ENCODE measurements at places on chromosomes 6 and 20.

GRCh38 chr6:111761783-111762312 lies 111.4 kb downstream of the FYN start:
- DNase-seq, result peak; percentile 69

GRCh38 chr6:112150363-112150762 lies 63.0 kb downstream of the FAM229B start:
- no peak for DNase-seq

DNA sequence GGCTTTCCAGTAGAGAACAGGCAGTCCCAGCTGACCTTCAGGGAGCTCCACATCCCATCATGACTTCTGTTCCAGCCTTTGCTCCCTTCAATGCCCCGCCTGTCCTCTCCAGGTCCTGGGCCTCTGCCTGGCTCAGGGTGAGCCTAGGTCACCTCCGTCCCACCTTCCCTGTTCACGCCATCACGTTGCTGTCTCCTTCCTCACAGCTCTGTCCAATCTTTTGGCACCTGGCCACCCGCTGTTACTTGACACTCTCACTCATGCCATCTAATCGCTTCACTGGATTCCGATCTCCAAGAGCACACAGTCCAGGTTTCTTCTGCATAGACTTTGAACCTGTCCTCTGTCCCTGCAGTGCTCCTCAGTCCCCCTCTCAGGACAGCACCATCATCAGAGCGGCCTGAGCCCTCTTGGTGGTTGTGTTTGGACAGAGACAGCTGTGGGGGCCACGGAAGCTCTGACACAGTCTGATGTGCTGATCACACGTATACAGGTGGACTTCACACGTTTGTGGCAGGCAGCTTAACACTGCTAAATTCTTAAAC lies 34.7 kb upstream of the TIAM2 start:
- DNase-seq, result no peak

GRCh38 chr20:38825901-38826625 lies 20.6 kb downstream of the PPP1R16B start:
- peak; percentile 35 for DNase-seq

- no peak for DNase-seq
Measured at GRCh38 chr6:137402143-137402680, 92.0 kb downstream of the OLIG3 start.

- DNase-seq, result no peak
Measured at GRCh38 chr6:126233192-126233591, 106.7 kb upstream of the CENPW start.

GRCh38 chr20:57578476-57579165 lies 17.7 kb downstream of the PCK1 start:
- no peak for DNase-seq

GRCh38 chr6:43491750-43492661 lies 14.6 kb downstream of the TJAP1 start:
- peak; percentile 77 for DNase-seq

GRCh38 chr6:25250878-25251277 lies 28.3 kb upstream of the CARMIL1 start:
- peak; percentile 67 for DNase-seq

DNA sequence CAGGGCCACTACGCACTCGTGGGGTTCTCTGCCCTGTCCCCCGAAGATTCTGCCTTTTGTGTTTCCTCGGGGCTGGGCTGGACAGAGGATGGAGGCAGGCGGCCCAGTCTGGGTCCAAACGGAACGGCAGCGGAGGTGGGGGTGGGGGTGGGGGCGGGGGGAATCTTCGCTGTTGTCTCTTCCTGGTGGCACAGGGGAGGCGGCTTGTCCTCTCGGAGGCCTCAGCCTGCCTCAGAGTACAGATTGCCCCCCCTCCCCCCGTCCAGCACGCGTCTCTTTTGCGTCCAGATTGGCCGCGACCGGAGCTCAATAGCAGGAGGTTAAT lies 1.4 kb upstream of the INSM1 start:
- DNase-seq, result no peak

- DNase-seq, result no peak
Measured at GRCh38 chr6:55827818-55828522, 47.4 kb downstream of the BMP5 start.

DNA sequence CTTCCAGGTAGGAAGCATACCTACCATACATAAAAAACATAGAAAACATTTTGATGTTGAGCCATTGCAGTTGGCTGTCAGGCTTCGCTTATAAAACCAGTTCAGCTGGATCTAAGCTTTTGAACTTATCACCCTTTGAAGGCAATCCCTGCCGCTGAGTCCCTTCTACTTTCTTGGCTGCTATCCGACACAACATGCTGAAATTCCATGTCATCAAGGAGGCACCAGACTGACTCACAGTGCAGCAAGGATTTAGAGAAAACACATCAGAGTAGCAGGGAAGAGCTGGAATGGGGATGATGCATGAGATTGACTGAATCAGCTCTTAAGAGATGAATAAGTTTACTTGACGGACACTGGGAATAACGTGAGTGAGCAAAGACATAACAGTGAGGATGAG lies 135.0 kb upstream of the MAN1A1 start:
- DNase-seq, result peak; percentile 96

DNA sequence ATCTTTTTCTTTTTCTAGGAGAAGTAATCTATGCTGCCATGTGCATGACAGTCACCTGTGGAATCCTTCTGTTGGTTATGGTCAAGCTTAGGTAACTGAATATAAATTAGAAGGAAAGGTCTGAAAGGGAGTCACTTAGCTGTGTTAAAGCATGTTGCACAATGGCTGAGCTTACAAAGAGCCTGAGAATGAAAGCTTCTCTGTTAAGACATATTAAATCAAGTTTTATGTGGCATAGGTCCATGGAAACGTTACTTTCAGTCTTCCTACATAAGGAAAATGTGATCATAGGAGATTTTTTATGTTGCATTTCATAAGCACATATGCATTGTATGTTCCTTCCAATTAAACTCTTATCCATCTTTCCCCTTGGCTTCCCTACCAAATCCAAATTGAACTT lies 72.1 kb downstream of the GFRAL start:
- no peak for DNase-seq

DNA sequence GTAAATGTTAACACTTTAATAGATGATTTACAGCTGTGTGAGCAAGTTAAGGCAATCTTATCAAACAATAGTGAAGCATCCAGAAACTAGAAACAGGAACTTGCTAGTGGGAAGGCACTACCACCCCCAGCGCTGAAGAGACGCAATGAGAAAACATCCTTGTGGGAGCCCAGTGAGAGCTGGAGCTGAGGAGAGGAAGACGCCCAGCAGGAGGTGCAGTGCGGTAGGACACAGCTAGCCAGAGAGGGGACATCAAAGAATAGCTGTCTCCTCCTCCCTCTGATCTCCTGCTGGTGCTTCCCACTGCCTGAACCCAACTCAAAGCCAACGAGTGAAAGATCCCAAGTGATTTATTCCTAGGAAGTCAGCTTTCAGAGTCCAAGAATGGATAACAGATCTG lies 140.3 kb downstream of the COL12A1 start:
- DNase-seq, result peak; percentile 78

DNA sequence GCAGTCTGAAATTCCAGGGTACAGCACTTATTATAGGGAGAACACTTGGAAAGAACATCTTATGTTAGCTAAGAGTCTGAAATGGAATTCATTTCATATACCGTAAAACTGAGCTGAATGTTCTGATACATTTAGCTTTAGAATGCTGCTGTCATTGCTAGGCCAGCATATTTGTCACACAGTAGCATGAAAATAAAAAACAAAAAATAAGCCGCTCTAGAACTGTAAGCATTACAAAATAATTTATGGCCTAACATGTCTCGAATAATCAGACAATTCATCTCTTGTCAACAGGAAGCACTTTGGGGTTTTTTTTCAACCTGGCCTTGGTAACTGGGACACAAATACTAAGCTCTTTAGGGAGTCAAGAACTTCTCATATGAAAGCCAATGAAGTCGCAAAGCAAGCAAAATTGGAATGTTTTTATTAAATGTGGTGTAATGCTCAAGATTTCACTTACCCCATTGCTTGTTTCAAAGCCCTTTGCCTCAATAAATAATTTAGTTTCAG lies 115.7 kb downstream of the PHACTR1 start:
- no peak for DNase-seq

DNA sequence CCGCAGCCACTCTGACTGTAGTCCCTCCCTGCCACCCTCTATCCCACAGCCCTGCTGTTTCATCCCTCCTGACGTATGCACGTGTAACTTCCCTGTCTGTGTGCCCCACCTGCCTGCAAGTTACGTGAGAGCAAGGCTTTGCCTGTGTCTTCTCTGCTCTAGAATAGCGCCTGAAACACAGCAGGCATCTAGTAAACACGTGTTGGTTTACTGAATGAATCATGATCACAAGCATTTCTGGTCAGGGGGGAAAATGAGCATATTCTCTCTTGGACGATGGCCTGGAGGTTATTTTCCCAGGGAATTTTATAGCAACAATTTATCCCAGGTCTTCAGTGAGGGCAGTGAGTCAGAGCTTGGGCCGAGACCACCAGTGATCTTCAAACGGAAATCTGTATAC lies 38.3 kb downstream of the PSMG4 start:
- DNase-seq, result no peak

DNA sequence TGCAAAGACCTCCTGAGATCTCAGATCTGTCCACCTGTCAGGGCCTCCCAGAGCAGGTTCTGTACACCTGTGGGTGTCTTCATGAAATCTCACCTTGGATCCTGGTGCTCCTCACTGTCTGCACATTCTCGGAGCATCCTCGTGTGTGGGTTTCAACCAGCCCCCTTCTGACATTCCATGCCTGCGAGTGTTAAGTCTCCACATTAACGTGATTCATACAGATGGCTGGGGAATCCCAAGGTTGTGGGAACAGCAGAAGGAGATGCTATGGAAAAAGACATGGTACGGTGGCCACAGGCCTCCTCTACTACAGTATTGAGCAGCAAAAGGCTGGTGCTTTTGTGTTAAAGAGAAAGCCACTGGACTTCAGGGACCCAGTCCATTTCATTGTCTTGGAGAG lies 556.5 kb downstream of the DHX35 start:
- DNase-seq, result peak; percentile 72

DNA sequence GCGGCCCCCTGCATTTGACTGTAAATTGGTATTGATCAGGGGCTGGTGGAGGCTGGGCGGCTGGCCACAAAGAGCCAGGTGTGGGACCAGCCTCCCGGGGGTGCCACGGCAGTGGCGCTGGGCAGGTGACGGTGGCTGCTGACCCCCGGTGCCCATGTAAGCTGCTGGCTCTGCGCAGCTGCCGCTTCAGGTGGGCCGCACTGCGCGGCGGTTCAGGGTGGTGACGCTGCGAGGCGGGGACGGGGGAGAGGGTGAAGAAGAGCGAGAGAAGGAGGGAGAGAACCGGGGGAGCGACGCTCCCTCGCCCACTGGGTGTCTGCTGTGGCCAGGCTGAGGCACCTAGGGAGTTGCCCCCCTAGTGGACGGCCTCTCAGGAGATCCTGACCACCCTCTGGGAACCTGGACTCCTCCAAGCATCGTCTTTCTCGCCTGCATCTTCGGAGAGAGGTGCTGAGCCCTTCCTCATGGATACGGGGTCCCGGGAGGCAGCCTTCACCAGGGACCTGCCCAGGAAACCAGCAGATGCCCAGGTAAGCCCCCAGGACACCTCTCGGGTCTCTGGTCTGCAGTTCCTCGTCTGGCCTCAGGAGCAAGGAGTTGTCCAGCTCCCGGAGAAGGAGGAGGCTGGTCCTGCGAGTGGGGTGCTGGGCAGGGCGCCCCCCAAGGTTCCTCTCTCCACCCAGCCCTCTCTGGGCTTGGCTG lies 77.5 kb upstream of the GATA5 start:
- no peak for DNase-seq

- peak; percentile 8 for DNase-seq
Measured at GRCh38 chr6:83708546-83708969, 343 bp downstream of the SNAP91 start.

DNA sequence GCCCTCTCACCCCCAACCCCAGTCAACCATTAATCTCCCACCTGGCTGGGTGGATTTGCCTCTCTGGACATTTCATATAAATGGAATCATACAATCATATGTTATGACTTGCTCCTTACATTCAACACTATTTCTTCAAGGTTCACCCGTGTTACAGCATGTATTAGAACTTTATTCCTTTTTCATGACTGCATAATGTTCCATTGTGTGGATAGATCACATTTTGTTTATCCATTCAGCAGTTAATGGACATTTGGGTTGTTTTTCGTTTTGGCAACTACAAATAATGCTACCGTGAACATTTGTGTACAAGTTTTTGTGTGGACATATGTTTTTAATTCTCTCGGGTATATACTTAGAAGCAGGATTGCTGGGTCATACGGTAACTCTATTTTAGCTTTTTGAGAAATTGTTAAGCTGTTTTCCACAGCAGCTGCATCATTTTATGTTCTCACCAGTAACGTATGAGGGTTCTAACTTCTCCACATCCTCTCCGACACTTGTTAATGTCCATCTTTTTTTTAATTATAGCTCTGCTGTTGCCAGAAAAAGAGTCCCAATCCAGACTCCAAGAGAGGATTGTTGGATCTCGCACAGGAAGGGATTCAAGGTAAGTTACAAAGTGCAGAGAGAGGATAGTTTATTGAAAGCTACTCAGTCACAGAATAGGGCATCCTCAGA lies 15.9 kb upstream of the BNIP5 start:
- DNase-seq, result no peak

- DNase-seq, result no peak
Measured at GRCh38 chr6:75752365-75752764, 3.3 kb downstream of the MYO6 start.

- DNase-seq, result peak; percentile 94
Measured at GRCh38 chr6:4320860-4321259, 185.5 kb upstream of the ECI2 start.

DNA sequence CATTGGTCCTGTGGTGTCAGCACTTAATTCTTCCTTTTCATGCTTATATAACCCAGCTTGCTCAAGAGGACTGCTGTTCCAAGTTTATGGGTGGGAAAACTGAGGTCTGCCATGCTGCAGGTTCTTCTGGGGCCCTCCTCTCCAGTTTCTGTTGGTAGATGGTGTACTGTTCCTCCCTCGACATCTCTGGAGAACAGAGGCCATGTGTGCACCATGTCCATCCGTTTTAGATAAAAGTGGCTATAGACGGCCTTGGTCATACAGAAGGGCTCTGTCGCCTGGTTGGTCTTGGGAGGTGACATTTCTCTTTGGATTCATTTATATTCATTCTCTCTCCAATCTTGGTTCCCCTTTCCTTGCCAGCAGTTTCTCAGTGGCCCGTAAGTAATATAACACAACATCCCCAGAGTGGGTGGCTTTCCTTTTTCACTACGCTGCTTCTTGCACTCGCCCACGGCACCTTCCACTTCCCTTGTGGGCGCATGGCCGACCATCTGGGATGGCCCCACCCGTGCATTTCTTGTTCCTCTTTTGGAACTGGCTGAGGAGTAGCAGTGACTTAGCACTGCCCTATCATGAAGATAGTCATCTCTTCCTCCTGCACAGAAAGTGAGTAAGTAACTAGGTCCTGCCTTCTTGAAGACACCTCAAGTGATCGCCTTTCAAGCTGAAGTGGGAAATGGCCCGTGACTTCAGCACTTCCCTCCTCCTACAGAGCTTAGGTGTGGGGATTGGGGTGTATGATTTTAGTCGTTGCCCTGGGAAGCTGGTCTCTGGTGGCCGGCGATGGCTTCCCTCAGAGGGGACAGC lies 94.2 kb downstream of the RREB1 start:
- DNase-seq, result no peak

- no peak for DNase-seq
Measured at GRCh38 chr6:170285482-170285881, 5.4 kb downstream of the DLL1 start.
